Stimulated activated CD4-positive, alpha-beta T cell treated with anti-CD3 and anti-CD28 coated beads, Interleukin-4, amount 100 ng/mL, for 48 hours (primary cell): ENCODE measurements at places on chromosomes 7 and 10.

DNA sequence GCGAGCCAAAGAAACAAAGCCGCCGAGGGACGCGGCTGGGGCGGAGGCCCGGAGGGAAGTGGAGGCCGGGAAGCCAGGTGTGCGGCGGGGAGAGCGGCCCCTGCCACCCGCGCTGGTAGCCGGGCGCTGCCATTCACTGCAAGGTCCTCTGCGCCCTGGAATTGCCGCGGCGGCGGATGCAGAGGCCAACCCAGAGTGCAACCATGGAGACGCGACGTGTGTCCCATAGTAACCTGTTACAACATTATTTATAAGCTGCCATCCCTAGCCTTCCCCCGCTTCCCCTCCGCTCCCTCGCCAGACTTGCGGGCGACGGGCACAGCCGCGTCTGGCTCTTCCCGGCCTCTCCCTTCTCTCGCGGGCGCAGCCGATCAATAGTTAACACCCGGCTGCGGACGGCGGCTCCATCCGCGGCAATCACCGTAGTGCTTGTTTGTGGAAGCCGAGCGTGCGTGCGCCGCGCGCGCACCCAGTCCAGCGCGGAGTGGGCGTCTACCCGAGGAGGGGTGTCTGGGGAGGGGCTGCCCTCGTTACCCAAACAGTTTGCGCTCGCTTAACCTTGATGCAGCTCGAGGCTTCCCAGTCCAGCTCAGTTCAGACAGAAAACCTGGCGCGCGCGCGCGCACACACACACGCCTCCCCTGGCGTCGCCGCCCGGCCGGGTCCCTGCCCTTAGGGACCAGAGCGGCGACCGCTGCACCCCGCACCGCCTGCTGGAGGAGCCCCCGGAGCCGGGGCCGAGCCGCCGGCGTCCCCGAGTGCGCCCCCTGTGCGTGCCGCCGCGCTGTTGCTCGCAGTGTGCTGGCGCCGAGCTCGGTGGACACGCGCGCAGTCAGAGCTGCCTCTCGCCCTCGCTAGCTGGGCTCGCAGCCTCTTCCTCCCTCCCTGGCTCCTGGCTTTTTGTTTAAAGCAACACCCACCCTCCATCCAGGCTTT is 165.4 kb upstream of the DPP6 start:
- DNase-seq = no peak

DNA sequence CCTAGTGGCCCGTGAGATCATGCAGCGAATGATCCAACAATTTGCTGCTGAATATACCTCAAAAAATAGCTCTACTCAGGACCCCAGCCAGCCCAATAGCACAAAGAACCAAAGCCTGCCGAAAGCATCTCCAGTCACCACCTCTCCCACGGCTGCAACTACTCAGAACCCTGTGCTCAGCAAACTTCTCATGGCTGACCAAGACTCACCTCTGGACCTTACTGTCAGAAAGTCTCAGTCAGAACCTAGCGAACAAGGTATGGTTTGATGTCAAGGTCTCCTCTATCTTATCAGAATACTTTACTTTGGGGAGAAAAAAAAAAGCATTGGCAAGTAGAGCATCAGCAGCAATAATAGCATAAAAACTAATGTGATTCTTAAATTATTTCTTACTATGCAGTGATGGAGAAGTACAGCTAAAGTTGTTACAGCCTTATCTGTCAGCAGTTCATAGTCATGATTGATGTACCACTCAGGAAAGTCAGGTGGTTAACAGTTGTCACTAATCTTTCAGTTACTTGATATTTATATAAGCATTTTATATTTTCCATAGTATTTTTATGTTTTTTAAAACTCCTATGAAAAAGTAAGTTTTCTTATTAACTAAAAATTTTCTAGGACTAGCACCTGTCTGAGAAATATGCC is 117.1 kb downstream of the LCOR start:
- no peak for DNase-seq

DNA sequence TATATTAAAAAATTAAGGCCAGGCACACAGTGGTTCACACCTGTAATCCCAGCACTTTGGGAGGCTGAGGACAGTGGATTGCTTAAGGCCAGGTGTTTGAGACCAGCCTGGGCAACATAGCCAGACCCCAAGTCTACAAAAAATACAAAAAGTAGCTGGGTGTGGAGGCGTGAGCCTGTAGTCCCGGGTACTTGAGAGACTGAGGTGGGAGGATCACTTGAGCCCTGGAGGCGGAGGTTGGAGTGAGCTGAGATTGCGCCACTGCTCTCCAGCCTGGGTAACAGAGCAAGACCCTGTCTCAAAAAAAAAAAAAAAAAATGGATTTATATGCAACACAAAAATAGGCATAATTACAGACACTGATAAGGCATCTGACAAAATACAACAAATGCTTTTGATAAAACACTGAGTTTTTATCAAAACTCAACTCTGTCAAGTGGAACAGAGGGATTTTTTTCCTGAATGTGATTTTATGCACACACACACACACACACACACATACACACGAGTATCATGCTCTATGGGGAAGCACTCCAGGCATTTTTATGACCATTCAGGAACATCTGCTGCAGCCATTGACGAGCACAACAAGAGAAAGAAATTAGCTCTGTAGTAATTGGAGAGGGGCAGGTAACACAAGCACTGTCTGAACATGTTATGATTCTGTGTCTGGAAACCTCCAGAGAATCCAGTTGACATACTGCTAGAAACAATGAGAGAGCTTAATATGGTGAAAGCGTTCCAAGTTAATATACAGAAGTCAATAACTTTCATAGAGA is 193.1 kb downstream of the WDR37 start:
- no peak for DNase-seq

DNA sequence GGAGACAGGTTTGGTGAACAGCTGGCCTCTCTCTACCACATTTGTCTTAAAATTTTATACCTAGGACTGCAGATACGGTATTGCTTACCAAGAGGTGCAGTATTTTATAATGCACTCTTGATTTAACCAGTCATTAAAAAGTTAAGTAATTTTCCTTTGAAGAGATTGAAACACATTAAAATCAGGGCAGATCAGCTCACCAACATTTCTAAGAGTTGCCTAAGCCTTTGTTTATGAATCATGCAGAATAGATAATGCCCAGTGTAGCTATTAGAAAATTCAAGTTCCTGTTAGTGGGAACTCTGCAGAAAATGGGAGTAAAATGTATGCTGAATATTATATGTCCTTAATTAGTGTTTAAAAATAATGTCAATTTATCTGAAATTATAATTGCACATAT is 140.2 kb upstream of the PRPS1L1 start:
- no peak for DNase-seq

DNA sequence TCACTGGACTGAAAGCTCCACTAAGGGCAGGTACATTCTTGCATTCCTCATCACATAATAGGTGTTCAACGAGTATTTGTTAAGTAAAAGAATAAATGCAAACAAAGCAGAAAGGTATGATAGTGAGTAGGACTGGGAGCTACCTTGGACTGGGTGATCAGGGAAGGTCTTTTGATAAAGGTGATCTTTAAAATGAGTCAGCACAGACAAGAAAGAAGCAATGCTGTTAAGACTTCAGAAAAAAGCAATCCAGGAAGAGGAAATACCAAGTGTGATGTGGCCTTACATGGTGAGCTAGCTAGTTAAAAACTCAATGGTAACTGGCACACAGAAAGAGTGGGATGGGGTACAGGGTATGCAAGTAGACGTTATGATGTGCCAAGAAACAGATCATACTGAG is 40.1 kb downstream of the TSPAN12 start:
- no peak for DNase-seq

DNA sequence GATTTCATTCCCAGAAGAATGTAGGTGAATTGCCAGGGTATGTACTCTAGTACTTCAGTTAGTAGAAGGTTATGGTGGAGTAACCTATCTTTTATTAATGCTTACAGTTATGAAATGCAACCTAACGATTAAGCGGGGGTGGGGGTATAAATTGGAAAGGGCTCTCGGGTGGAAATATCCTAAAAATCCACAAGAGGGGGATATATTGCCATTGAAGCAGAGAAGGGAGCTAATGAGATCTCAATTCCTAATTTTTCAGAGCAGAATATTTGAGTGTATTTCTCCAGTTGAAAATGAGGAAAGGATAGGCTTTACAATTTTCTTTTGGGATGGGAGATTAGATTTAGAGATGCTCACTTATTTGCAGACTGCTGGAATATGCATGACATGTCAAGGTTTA is 90.8 kb downstream of the DNAJB9 start:
- no peak for DNase-seq

- DNase-seq = no peak
Observed at GRCh38 chr7:138756591-138757242, 41.1 kb upstream of the TMEM213 start.

DNA sequence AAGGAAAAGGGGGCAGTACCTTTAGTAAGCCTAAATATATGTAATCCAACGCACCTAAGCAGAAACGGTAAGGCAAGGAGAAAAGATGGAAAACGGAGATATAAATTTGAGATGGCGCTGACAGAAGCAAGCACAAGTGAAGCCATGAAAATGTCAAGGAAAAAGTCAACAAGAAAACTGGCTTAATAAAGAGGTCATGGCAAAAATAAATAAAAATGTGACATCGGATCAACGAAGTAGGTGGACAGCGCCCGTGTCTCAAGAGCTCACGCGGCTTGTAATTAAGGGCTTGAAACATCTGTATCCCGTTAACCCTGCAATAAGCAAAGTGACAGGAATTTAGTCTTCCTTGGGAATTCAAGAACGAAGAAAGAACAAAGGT is 611 bp downstream of the NDUFA5 start:
- no peak for DNase-seq

DNA sequence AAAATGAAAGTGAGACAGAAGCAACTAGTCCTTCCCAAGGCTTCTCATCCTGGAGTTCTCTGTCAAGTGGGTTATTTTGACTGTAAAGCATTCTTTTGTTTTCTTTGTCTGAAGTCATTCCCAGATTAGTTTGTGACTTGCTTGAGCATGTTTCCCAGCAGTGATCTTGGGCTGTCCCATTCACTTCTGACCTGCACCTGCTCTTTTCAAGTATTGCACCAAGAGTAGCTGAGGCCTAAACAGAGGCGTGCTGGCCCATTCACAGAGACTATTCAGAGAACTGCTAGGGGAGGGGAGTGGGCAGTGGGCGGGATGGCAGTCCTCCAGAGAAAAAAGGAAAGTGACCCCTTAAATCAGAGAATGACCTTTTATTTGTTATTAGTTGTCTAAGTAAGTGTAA is 61.3 kb downstream of the CACNA2D1 start:
- DNase-seq = no peak

GRCh38 chr7:32150589-32150988 is 80.4 kb upstream of the PDE1C start:
- no peak for DNase-seq

DNA sequence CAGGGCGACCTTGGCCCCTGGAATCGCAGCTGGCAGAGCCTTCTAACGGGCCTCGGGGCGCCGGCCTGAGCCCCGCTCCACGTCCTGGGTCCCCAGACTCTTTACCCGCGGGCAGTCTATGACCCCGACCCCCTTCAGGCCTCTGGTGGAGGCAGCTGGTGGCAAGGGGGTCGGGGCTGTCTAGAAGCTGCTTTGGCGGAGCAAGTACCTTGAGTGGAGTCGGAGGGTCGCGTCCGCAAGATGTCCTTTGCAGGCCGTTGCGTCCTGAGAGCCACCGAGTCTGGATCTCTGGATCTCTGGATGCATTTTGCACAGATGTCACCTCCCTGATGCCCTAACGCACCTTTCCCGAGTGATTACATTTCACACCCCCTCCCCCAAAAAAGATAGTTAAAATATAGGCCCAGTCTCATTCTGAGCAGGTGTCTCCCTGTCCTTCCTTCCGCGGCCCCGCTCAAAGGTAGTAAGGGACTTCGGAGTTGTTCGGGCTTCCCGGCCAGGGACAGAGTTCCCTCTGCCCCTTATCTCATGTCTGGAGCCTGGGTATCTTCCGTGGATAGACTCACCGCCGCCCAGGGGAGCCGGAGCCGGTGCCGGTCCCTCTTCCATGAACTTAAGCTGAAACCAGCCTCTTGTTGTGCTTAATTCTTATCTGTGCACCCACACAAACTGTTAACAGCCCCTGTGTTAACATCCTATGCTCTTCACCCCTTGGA is 457 bp downstream of the ACADSB start:
- DNase-seq = no peak

DNA sequence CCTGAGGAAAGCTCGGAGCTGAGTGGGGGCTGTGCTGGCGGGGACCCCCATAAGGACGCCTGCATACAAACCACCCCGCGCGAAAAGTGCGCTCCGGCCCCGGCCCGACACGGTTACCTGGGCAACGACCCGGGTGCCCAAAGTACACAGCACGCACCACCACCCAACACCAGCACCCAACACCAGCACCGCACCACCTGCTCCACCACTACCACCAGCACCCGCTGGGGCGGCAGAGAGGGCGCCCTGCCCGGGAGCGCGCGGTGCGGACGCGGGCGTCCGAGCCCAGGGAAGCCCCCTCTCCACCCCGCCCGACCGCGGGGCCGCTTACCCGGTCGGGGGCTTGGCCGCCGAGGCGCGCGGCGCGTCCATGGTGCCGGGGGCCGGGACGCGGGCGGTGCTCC is 345 bp downstream of the COBL start:
- DNase-seq = no peak

- DNase-seq = no peak
Observed at GRCh38 chr7:131183611-131184119, 144.0 kb upstream of the MKLN1 start.

DNA sequence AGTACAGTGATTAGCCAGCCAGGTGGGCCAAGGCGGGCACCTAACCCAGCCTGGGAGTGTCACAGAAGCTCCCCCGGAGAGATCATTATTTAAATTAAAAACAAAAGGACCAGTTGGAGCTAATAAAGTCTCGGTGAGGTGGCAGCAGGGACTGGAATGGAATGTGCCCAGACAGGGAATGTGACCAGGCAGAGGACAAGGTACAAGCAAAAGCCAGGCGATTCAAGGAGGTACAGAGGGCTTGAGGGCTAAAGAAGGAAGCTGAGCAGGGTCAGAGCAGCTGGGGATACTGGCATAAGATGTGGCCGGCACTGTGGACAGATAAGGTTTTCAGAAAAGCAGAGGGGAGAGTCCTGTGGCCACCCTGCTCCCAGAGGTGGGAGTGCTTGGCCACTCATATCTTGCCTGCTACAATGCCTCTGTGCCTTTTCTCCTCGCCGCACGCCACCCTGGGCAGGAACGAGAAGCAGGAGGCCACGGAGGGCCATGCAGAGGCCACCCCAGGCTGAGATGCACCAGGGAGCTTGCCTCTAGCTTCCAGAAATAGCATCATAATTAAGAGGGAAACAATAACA is 13.2 kb downstream of the TMEM273 start:
- DNase-seq = no peak

- DNase-seq = no peak
Observed at GRCh38 chr7:70756789-70757188, 375.2 kb upstream of the GALNT17 start.

GRCh38 chr7:1812509-1813393 is 142.7 kb downstream of the ELFN1 start:
- no peak for DNase-seq

DNA sequence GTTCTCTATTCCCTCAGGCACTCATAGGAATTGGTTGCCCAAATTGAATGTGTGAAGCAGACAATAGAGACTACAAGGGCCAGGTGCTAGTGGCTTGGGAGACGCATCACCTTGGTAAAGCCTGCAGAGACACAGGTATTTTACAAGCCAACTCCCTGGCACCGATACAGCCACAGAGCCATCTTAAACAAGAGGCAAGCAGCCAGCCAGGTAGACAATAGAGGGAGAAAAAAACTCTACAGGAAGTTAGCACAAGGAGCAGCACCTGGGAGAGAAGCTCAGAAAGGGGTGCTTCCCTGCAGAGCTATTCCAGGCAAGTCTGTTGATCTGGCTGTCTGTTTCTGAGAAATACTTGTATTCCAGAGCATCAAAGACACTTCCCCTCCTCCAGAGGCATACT is 43.0 kb upstream of the CDK1 start:
- no peak for DNase-seq

- DNase-seq = no peak
Observed at GRCh38 chr10:112365451-112365850, 8.5 kb upstream of the ACSL5 start.
